ENCODE measurements at places on chromosomes 5 and 9. TPM values are rescaled to one million over a fixed set of nuclear protein-coding genes. Genes with fewer than 3 reads are reported as not detected.

DNA sequence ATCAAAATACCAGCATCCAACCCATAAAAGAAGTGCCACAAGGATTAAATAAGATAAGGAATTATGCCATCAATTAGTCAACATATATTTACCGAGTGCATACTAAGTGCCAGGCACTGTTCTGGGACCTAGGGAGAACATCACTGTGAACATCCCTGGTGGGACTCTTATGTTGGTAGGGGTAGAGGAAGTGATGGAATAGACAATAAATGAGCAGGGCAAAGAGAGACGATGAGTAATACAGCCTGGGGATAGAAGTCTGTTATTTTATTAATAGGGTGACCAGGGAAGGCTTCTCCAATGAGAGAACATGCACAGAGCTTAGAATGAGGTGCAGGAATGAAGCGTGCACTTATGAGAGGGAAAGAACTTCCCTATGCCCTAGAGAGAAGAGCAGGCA lies 47.4 kb upstream of the VLDLR start:
- H3K36me3 ChIP-seq = no peaks in the 10 kb centered on the region
- H3K27me3 ChIP-seq = no peaks in the 10 kb centered on the region
- H3K4me3 ChIP-seq = no peak overlapping the region
- peaks cover 36% of the 10 kb centered on the region for H3K4me1 ChIP-seq
- no peak overlapping the region for H3K27ac ChIP-seq

- no peaks in the 10 kb centered on the region for H3K36me3 ChIP-seq
- H3K27ac ChIP-seq = no peak overlapping the region
- H3K27me3 ChIP-seq = no peaks in the 10 kb centered on the region
- no peak overlapping the region for H3K4me3 ChIP-seq
- no peaks in the 10 kb centered on the region for H3K4me1 ChIP-seq
- DNase-seq = no peak
Measured at GRCh38 chr5:96716007-96716406, 53.8 kb downstream of the CAST start.

DNA sequence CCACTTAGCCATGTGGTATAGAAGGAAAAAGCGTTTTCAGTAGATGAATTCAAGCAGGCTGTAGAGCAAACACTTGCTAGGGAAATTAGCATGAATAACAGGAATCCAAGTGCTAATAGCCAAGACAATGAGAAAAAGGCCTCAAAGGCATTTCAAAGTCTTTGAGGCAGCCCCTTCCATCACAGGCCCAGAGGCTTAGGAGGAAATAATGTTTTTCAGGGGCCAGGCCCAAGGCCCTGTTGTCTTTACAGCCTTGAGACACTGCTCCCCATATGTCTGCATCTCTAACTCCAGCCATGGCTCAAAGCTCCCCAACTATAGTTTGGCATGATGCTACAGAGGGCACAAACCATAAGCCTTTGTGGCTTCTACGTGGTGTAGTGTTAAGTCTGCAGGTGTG lies 563.5 kb downstream of the TAF11L14 start:
- peaks cover 4% of the 10 kb centered on the region for H3K36me3 ChIP-seq
- H3K4me3 ChIP-seq = no peak overlapping the region
- no peak overlapping the region for H3K27ac ChIP-seq
- H3K27me3 ChIP-seq = no peaks in the 10 kb centered on the region
- peaks cover 5% of the 10 kb centered on the region for H3K4me1 ChIP-seq

DNA sequence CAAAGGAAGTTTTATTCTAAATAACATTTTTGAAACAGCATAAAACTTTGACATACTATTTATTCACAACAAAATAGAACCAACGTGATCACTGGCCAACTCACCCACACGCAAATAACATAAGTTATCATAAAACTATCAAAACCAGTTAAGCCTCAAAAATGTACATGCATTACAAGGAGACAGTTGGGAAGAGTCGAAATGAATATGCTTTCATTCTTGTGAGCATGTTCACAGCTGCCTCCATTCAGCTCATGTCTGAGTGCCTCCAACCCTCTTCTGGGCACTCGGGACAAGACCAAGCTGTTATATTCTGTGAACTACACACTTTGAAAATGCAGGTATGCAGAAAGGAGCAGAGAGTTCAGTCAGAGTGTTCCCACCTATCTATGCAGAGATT lies 284.9 kb downstream of the BNC2 start:
- H3K4me1 ChIP-seq = no peaks in the 10 kb centered on the region
- H3K4me3 ChIP-seq = no peak overlapping the region
- no peaks in the 10 kb centered on the region for H3K36me3 ChIP-seq
- H3K27ac ChIP-seq = no peak overlapping the region
- no peak for DNase-seq

GRCh38 chr5:567664-568060 lies 43.4 kb upstream of the SLC9A3 start:
- no peak overlapping the region for H3K27ac ChIP-seq
- DNase-seq = no peak
- no peaks in the 10 kb centered on the region for H3K36me3 ChIP-seq
- H3K4me1 ChIP-seq = peaks cover 13% of the 10 kb centered on the region
- no peak overlapping the region for H3K4me3 ChIP-seq

DNA sequence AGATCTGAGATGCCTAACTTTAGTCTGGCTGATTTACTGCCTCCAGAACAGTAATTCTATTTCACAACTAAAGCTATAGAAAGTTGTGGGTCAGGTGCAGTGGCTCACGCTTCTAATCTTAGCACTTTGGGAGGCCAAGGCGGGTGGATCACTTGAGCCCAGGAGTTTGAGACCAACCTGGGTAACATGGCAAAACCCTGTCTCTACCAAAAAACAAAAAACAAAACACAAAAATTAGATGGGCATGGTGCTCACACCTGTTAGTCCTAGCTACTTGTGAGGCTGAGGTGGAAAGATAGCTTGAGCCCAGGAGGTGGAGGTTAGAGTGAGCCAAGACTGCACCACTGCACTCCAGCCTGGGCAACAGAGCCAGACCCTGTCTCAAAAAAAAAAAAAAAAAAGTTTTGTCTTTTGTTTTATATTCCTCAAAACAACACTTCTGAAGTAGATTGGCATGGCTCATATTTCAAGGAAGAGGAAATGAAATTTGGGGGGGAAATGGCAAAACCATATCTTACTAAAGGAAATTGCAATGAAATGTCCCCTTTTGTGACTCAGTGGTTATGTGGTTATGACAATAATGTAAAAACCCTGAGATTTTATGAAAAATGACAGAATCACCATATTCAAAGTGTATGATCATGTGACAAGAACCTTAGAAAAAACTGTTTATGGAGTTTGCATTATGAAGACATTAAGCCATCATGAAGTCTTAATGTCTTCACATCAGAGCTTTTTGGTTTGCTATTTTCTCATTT lies 16.2 kb downstream of the FNBP1 start:
- H3K4me1 ChIP-seq = peaks cover 77% of the 10 kb centered on the region
- no peaks in the 10 kb centered on the region for H3K36me3 ChIP-seq
- peak overlapping the region; percentile 89 for H3K27ac ChIP-seq
- DNase-seq = no peak

DNA sequence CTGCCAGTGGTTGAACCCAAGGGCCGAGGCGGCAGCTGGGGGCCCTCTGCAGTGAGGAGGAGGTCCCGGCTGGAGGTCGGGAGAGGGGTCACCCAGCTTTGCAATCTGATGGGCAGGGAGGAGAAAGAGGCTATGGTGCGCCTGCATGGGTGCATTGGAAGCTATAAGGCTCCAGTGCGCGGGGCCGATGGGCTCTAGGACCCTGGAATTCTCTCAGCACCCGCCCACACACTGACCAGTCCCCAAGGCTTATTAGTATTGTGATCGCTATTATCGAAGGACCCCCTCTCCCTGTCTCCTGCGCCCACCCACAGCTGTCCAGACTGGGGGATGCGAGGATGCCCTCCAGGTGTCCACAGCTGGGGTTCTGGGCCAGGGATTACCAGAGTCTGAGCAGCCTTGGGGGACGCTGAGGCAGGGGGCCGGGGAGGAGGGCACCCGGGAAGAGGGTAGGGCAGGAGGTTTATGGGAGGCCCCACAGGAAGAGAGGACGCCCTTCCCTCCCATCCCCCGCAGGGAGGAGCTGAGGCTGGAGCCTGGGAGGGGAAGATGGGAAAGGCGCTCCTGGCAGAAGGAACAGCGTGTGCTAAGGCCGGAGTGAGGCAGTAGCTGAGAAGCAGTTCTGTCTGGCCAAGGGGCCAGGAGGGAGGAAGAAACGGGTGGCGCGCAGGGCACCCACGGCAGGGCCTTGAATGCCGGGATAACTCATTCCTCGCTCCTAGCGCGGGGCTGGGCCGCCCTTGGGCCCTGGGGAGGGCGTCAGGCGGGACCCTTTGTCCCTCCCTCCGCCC lies 24.2 kb downstream of the C9orf50 start:
- H3K27me3 ChIP-seq = no peaks in the 10 kb centered on the region
- peak; percentile 25 for DNase-seq
- no peaks in the 10 kb centered on the region for H3K36me3 ChIP-seq
- H3K4me3 ChIP-seq = peak overlapping the region; percentile 62
- H3K4me1 ChIP-seq = peaks cover 2% of the 10 kb centered on the region

GRCh38 chr5:32523625-32524024 lies 61.7 kb upstream of the SUB1 start:
- no peak overlapping the region for H3K27ac ChIP-seq
- peaks cover 24% of the 10 kb centered on the region for H3K4me1 ChIP-seq
- H3K36me3 ChIP-seq = no peaks in the 10 kb centered on the region
- peak; percentile 31 for DNase-seq

- no peaks in the 10 kb centered on the region for H3K27me3 ChIP-seq
- peak; percentile 53 for DNase-seq
- peaks cover 62% of the 10 kb centered on the region for H3K36me3 ChIP-seq
- H3K4me1 ChIP-seq = peaks cover 15% of the 10 kb centered on the region
Measured at GRCh38 chr5:31408814-31409213, 123.1 kb downstream of the DROSHA start.

- H3K4me1 ChIP-seq = no peaks in the 10 kb centered on the region
- no peak within 1 kb of the TSS for H3K27ac ChIP-seq
- no peak for DNase-seq
- H3K4me3 ChIP-seq = peak within 1 kb of the TSS; percentile 54
- no peaks in the 10 kb centered on the region for H3K36me3 ChIP-seq
Measured at GRCh38 chr5:24644761-24645160, at the start of gene CDH10. CDH10 (minus strand) TSS chr5:24644978; CDS start chr5:24593490, 51,488 bp downstream.

GRCh38 chr5:57818397-57818796 lies 335.8 kb upstream of the ACTBL2 start:
- no peak overlapping the region for H3K4me3 ChIP-seq
- no peaks in the 10 kb centered on the region for H3K36me3 ChIP-seq

DNA sequence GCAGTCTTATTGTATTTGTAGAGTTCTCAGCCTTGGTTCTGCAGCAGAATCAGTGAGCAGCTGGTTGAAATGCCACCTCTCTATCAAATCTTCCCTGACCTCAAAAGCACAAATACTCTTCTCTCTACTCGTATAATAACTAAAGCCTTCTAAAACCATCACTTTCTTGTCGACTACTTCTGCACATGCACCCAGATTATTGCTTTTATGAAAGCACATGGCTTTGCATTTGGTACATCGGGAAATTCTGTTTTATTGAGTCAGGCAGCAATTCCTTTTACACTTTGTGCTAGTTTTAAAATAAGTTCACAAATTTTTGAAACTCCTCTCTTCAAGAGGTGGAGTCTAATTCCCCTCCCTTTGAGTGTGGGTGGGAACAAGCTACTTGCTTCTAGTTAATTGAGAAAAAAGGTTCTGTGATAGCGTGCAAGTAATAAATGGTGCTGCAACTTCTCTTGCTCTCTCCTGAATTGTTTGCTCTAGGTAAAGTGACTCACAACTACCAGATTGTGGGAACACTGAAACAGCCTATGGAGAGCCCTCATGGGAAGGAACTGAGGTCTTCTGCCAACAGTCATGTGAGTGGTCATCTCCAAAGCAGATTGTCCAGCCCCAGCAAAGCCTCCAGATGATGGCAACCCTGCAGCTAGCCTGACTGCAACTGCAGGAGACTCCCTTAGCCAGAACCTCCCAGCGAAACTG lies 66.0 kb upstream of the TAF1L start:
- H3K4me3 ChIP-seq = no peak overlapping the region
- H3K36me3 ChIP-seq = no peaks in the 10 kb centered on the region
- H3K27me3 ChIP-seq = no peaks in the 10 kb centered on the region
- H3K4me1 ChIP-seq = peaks cover 60% of the 10 kb centered on the region
- H3K27ac ChIP-seq = peak overlapping the region; percentile 85

GRCh38 chr9:11559001-11559776 lies 946.4 kb upstream of the PTPRD start:
- no peak overlapping the region for H3K4me3 ChIP-seq
- H3K4me1 ChIP-seq = no peaks in the 10 kb centered on the region
- no peak overlapping the region for H3K27ac ChIP-seq
- no peaks in the 10 kb centered on the region for H3K36me3 ChIP-seq
- H3K27me3 ChIP-seq = no peaks in the 10 kb centered on the region

GRCh38 chr5:132483101-132483500 lies 7.5 kb downstream of the IRF1 start:
- H3K4me1 ChIP-seq = peaks cover 2% of the 10 kb centered on the region
- no peak overlapping the region for H3K27ac ChIP-seq
- H3K4me3 ChIP-seq = no peak overlapping the region
- peaks cover 46% of the 10 kb centered on the region for H3K36me3 ChIP-seq
- no peak for DNase-seq
- no peaks in the 10 kb centered on the region for H3K27me3 ChIP-seq

DNA sequence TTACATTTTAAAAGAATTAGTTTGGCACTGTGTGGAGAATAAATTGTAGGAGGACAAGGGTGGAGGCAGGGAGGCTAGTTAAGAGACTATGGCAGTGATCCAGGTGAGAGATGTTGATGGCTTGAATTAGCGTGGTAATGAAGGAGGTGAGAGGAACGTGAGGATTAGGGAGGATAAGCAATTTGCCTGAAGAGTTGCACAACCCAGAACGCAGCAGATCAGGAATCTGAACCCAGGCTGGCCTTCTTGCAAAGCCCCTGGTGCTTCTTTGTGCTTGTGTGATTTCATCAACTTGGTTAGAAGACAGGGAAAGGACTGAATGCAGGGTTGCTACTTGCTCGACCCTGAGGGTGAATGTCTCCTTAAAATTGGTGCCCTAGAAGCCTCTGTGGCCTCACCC lies 6.9 kb upstream of the SCAMP1 start:
- no peak overlapping the region for H3K27ac ChIP-seq
- H3K36me3 ChIP-seq = no peaks in the 10 kb centered on the region
- H3K4me1 ChIP-seq = no peaks in the 10 kb centered on the region
- no peak for DNase-seq
- H3K27me3 ChIP-seq = no peaks in the 10 kb centered on the region

DNA sequence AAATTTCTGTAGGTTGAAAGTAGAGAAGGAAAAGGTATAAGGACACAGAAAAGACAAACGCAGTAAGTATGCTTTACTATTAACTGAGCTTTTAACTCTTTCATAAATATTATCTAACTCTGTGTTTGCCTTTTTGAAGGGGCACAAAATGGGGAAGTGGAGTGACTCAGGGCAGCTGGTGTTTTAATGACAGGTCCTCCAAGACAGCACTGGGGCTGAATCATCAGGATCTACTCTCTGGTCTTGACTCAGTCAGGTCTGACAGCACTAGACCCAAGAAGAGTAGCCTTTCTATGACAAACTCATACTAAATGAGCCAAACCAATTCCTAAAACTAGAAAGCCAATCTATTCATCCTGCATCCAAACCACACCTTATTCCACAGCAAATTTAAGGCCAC lies 102.2 kb downstream of the APTX start:
- DNase-seq = peak; percentile 30
- H3K27me3 ChIP-seq = no peaks in the 10 kb centered on the region
- no peak overlapping the region for H3K4me3 ChIP-seq
- no peaks in the 10 kb centered on the region for H3K36me3 ChIP-seq
- no peak overlapping the region for H3K27ac ChIP-seq

Gene PRDM9
- 0.12 TPM for total RNA-seq

Gene PCDHAC2
- 4.2 TPM for total RNA-seq

Gene TNC
- total RNA-seq = 71.0 TPM

Gene BRINP1
- total RNA-seq = not detected

Gene SPEF2
- 2.3 TPM for total RNA-seq

Gene SH3TC2
- total RNA-seq = 32.0 TPM

Gene FTMT
- not detected for total RNA-seq

Gene TRIM36
- total RNA-seq = 0.15 TPM

Gene NXNL2
- total RNA-seq = 0.66 TPM

Gene IL4
- not detected for total RNA-seq

Gene SHC3
- total RNA-seq = 0.66 TPM

Gene KIF4B
- not detected for total RNA-seq

Gene SELENOP
- 3.3 TPM for total RNA-seq
